ENCODE measurements at places on chromosomes 7 and 10.

GRCh38 chr10:80687476-80687789 is 149.7 kb downstream of the SH2D4B start:
- DNase-seq: no peak

DNA sequence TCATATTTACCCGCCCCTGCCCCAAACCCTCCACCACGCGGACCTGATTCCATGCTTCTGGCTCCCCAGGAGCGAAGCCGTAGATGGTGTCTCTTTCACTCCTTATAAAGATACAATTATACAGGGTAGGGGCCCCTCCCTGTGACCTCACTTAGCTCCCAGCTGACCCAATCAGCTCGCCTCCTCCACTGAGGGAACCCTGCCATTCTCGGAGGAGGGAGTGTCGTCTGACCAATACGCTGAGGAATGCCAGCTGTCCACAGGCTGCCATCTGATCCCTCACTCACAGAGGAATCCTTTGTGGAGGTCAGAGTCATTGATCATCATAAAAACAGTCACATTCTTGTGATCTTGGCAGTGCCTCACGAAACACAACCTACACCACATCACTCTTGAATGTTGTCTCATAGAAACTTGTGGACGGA is 67.5 kb upstream of the INSIG1 start:
- DNase-seq: no peak

DNA sequence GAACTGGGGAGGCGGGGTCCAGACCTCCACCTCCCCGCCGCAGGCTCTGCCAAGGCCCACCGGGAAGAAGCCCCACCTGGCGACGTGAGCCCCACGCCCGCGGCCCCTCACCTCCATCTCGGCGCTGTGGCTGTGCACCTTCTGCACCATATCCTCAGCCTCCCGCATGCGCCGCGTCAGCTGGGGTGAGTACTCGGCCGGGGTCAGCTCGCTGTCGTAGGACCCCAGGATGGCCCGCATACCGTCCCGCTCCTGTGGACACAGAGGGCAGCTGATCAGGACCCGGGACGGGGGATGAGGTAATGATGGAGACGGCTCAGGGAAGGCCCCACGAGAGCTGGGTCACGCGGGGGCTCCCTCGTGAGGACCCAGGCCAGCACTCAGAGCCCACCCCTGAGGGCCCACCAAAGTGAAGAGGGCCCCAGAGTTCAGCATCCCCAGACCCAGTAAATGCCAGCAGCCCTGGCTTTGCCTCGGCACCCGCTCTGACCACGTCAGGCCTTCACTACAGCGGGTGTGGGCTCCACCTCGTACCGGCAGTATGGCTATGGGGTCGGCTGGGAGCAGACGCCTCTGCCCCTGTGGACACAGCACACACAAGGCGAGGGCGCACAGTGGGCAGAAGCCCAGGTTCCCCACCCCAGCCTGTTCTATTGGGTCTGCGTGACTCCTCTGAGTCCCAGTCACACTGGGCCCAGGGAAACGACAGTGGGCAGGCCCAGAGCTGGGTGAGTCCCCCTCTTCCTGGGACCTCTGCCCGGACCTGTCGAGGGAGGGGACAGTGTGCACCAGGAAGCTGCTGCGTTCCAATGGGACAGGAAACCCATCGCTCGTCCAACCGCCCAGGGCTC is 218.1 kb downstream of the MAD1L1 start:
- no peak for DNase-seq

DNA sequence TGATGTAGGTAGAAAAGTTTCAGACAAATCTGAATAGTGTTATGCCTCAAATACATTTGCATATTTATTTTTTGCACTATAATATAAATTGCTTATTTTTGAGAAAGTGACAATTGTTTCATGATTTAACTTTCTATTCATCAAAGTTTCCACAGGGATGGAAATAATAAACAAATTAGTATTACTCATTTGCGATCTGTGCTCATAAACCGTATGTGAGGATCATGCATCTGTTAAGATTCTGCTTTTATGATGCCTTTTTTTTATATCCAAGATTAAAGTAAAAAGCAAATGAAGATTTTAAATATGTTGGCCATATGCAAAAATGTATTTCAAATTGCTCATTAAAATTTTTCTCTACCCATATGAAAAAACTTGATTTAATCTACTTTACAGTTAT is 45.2 kb upstream of the CAV2 start:
- no peak for DNase-seq

GRCh38 chr10:103911021-103911459 is 6.9 kb downstream of the STN1 start:
- DNase-seq: no peak

DNA sequence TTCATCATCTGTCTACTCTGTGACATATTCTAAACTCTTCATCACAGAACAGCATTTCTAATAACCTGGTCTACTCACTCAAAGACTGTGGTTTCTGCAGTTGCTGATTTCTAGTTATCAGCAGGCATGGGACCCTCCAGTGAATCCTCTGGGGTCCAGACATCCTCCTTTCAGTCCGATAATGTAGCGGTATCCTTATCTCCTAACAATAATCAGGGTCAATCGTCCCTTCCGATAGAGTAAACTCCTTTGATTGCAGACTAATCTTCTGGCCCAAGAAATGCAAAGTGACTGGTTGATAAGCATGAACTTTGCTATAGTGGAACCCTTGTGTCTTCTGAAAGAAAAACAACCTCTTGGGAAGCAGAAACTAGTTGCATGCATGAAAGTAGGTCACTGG is 1209.8 kb upstream of the CELF2 start:
- no peak for DNase-seq
